NCI-H748 treated with DMSO at 0.1 percent for 48 hours (cell line): ENCODE measurements at places on chromosomes 12 and 14.
A peak's percentile ranks its signal among the peaks of the same experiment; 100 is the strongest.

GRCh38 chr14:86799244-86799647 lies 1193.7 kb downstream of the GALC start:
- DNase-seq, result no peak

DNA sequence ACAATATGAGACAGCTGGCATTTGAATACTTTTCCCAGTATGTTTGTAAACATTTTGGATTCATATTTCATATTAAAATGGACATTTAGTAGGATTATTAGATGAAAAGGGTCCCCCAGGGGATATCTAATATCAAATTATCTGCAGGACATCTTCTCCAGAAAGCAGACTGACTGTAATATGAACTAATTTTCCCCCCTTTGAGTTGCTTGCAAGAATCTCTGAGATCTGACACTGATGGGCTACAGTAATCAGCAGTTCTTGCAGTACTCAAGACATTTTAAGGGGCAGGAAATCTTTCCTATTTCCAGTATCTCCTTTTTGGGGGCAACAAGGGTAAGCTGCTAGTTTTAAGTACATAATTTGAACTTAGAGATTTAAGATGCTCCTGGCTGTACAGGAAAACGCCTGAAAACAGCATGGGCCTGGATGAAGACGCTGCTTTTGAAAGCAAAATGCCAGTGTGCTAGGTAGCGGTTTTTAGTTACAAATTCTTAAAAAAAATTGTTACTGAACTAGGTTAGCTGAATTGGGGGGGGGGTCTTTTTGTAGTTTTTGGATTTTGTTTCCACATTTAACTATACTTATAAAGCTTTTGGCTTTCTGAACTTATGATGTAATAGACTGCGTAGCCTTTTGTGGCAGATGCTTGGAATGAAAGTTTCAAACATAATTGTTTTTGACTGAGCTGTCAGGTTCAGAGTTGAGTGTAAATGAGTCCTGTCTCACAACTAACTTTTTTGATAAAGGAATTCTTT lies 2.2 kb downstream of the FRMD6 start:
- no peak for DNase-seq

GRCh38 chr12:13000616-13000924 lies 505 bp upstream of the HEBP1 start:
- peak; percentile 48 for DNase-seq

DNA sequence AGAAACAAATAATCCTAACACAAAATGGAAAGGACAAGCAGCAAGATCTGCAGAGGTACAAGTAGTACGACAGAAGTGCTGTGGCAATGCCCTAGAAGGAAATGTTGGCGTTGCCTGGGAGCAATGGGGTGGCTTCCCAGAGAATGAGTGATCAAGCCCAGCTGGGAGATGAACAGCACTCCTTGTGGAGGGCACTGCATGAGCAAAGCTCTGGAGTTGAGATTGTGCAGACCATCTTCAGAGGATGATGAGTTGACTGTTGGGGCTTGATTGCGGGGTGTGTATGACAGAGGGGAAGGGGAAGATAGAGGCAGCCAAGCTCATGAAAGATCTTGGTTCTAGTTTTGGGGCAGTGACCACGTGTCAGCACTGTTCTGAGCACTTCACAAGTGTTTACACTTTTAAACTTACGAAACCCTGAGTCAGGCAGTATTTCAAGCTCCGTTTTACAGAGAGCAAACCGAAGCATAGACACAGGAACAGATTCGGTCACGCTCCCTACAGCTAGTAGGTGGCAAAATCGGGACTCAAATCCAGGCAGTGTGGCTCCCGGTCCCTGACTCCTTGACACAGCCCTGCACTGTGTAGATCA lies 127.2 kb upstream of the LHX5 start:
- no peak for DNase-seq

DNA sequence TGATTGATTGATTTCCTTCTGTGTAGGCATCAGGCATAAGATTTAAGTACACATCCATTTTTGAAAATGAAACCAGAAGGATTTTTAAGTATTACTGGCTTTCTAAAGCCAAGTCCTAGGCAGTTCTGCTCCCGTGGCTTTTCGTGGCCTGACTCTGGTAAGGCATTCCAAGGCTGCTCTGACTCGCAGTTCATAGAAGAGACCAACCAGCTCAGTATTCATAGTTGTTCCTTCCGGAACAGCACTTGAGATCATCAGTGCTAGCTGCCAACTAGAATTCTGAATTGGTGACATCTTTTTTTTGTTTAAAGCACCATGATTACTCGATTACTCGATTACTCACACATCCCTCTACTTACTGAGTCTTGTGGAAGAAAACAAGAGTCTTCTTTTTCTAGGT lies 25.9 kb downstream of the SUDS3 start:
- DNase-seq, result no peak

DNA sequence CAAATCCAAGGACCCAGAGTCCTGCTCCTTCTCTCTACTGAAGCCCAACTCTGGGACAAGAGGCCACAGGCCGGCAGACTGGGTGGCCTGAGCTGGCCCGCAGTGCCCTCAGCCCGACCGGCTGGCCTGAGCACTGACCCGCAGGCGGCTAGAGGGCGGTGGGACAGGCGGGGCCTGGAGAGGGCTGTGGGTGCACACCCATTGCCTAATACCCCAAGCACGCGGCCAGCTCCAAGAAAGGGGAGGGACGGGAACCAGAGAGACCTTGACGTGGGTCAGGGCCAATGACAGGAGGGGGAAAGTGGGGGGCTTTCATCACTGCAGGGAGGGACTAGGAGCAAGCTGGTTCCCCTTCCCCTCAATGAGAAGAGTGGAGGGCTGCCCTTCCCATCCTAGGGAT lies 2.0 kb upstream of the WNT10B start:
- DNase-seq, result no peak

GRCh38 chr12:124660851-124661250 lies 93.4 kb upstream of the NCOR2 start:
- no peak for DNase-seq

DNA sequence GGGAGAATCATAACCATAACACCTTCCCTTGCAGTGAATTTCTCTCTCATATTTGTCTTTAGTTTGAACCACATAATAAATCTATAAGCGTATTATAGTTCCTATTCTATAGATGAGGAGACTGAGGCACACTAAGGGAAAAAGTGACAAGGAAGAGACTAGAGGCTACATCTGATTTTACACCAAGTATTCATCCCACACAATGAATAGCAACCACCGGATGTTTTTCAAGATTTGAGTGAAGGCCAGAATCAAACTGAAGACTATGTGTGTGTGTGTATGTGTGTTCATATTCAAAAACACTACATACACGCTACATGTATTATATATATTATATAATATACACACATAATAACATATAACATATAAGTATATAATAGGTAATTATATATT lies 4.7 kb downstream of the ASB2 start:
- no peak for DNase-seq

DNA sequence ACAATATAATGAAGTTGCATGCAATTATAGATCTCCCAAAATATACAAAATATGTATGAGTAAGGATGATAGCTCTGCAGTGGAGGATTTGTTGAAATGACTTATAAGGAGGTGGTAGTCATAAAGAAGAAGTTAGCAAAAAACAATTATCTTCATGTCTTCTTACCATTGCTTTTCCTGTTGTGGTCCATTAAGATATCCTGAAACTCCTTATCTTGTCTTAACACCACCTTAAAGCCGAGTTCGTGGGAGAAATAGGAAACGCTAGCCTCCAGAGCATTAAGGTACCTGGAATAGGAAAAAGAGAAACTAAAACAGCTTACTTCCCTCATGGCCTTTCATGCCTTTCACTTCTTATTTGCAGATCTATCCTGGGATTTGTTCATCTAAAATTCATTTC lies 15.2 kb downstream of the GUCY2C start:
- DNase-seq, result no peak

- DNase-seq, result no peak
Measured at GRCh38 chr12:76444408-76444984, 96.3 kb upstream of the BBS10 start.

DNA sequence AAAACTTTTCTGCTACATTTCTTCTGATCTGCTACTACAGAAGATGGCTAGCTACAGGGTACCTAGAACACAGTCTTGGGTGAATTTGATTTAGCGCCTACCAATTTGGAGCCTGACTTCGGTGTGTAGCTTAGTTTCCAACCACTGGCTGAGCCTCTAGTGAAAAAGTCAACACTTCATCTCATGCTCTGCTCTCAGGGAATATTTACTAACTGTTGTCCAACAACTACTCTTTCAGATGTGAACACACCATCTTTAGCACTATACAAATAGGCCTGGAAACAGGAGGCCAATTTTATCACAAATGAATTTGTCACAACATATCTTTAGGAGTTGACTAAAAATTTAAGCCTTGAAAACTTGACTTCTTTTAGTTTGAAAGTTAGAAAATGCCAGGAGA lies 167.9 kb downstream of the NELL2 start:
- no peak for DNase-seq

- DNase-seq, result peak; percentile 62
Measured at GRCh38 chr12:54033106-54033979, 493 bp downstream of the HOXC5 start.
